Activated T-cell treated with anti-CD3 and anti-CD28 coated beads, Interleukin-2, amount 50 U/mL, for 72 hours (primary cell): ENCODE measurements at places on chromosomes 3 and 15.

GRCh38 chr3:23240171-23240785 lies 37.2 kb downstream of the UBE2E2 start:
- DNase-seq, result no peak
- peaks cover 23% of the 10 kb centered on the region for H3K4me1 ChIP-seq
- no peak overlapping the region for H3K27ac ChIP-seq
- H3K36me3 ChIP-seq, result no peaks in the 10 kb centered on the region
- no peaks in the 10 kb centered on the region for H3K27me3 ChIP-seq

- peaks cover 25% of the 10 kb centered on the region for H3K27me3 ChIP-seq
- no peak overlapping the region for H3K4me3 ChIP-seq
- H3K27ac ChIP-seq, result no peak overlapping the region
- H3K36me3 ChIP-seq, result no peaks in the 10 kb centered on the region
- no peak for DNase-seq
Observed at GRCh38 chr15:100689131-100689899, 86.9 kb downstream of the ASB7 start.

GRCh38 chr3:19576343-19576742 lies 357.7 kb downstream of the EFHB start:
- H3K36me3 ChIP-seq, result no peaks in the 10 kb centered on the region
- H3K4me1 ChIP-seq, result no peaks in the 10 kb centered on the region
- no peaks in the 10 kb centered on the region for H3K27me3 ChIP-seq
- H3K4me3 ChIP-seq, result no peak overlapping the region
- H3K27ac ChIP-seq, result no peak overlapping the region

GRCh38 chr3:131072099-131072559 lies 45.5 kb downstream of the NEK11 start:
- H3K4me1 ChIP-seq, result peaks cover 11% of the 10 kb centered on the region
- no peaks in the 10 kb centered on the region for H3K27me3 ChIP-seq
- no peaks in the 10 kb centered on the region for H3K36me3 ChIP-seq
- no peak overlapping the region for H3K4me3 ChIP-seq

GRCh38 chr15:90037961-90038631 lies 37.0 kb downstream of the ZNF710 start:
- DNase-seq, result peak; percentile 77
- peak overlapping the region; percentile 77 for H3K4me3 ChIP-seq
- H3K4me1 ChIP-seq, result peaks cover 86% of the 10 kb centered on the region
- no peaks in the 10 kb centered on the region for H3K27me3 ChIP-seq
- peak overlapping the region; percentile 95 for H3K27ac ChIP-seq

DNA sequence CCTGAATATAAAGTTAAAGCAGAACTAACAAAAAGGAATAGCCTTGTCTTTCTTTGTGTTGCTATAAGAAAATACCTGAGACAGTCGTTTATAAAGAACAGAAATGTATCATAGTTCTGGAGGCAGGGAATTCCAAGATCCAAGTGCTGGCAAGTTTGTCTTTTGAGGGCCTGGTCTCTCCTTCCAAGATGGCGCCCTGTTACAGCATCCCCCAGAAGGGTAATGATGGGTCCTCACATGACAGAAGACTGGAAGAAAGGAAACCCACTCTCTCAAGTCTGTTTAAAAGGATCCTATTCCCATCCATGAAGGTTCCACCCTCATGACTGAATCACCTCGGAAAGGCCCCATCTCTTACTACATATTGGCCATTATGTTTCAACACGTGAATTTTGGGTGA lies 435.1 kb downstream of the MAGI1 start:
- DNase-seq, result no peak
- no peaks in the 10 kb centered on the region for H3K27me3 ChIP-seq
- no peak overlapping the region for H3K27ac ChIP-seq
- no peak overlapping the region for H3K4me3 ChIP-seq
- H3K36me3 ChIP-seq, result no peaks in the 10 kb centered on the region
- no peaks in the 10 kb centered on the region for H3K4me1 ChIP-seq

- peak overlapping the region; percentile 10 for H3K4me3 ChIP-seq
- H3K36me3 ChIP-seq, result peaks cover 40% of the 10 kb centered on the region
- H3K27me3 ChIP-seq, result no peaks in the 10 kb centered on the region
- H3K4me1 ChIP-seq, result peaks cover 41% of the 10 kb centered on the region
Observed at GRCh38 chr3:69059688-69060087, 7.6 kb upstream of the TMF1 start.

DNA sequence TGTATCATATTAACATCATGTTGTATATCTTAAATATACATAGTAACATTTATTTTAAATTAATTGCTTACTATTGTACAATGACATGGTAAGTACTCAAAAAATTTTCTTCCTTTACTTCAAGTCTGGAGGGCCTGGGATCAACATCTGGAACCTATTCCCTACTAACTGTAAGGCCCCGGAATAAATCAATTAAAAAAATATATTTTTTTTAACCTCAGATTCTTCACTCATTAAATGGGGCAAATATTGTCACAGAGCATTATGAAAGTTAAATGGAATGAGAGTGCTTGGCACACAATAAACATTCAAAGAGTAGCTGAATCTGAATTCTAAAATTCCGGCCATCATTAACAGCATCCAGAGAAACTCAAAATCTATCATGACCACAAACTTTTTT lies 16.5 kb downstream of the GSK3B start:
- no peak overlapping the region for H3K27ac ChIP-seq
- H3K36me3 ChIP-seq, result peaks cover 26% of the 10 kb centered on the region
- H3K27me3 ChIP-seq, result no peaks in the 10 kb centered on the region
- peaks cover 65% of the 10 kb centered on the region for H3K4me1 ChIP-seq

DNA sequence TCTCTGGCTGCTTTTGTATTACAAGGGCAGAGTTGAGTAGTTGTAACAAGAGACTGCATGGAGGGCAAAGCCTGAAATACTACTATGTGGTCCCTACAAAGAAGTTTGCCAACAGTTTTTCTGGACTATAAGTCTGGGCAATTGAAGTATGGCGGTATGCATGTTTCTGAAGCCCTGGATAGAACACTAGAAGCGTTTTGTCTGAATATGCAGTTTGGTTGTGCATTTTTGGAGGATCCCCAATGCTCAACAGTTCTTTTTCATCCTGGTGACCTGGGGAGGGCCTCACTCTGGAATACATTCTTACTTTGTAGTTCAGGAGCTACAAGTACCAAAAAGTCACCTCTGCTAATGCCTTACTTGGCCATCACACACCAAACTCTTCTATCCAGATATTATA lies 29.6 kb downstream of the SH3GL3 start:
- H3K27me3 ChIP-seq, result peaks cover 6% of the 10 kb centered on the region
- no peak overlapping the region for H3K4me3 ChIP-seq
- no peak for DNase-seq
- no peak overlapping the region for H3K27ac ChIP-seq

- no peak overlapping the region for H3K4me3 ChIP-seq
- peaks cover 22% of the 10 kb centered on the region for H3K4me1 ChIP-seq
- no peaks in the 10 kb centered on the region for H3K27me3 ChIP-seq
- DNase-seq, result no peak
Observed at GRCh38 chr15:99729920-99730319, 3.3 kb downstream of the LYSMD4 start.

- H3K4me1 ChIP-seq, result peaks cover 37% of the 10 kb centered on the region
- H3K27me3 ChIP-seq, result no peaks in the 10 kb centered on the region
- H3K36me3 ChIP-seq, result no peaks in the 10 kb centered on the region
- H3K27ac ChIP-seq, result peak overlapping the region; percentile 66
- H3K4me3 ChIP-seq, result peak overlapping the region; percentile 12
- DNase-seq, result no peak
Observed at GRCh38 chr3:31926543-31926942, 54.5 kb downstream of the OSBPL10 start.

DNA sequence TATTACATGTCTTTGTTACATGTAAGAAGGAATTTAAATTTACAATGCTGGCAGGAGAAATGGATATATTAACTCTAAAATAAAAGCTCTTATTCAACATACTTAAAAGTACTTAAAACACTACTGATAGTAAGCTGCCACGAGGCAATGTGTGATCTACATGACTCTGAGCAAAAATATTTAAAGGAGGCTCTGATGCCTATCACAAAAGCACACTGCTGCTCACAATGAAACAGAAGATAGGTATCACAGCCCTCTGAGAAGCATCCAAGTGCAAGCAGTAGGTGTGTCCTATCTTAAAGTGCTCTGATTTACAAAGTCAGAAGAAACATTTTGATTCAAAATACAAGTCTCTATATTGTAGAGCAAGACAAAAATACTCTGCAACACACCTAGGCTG lies 371.2 kb upstream of the WNT5A start:
- no peak overlapping the region for H3K4me3 ChIP-seq
- DNase-seq, result no peak
- H3K27ac ChIP-seq, result no peak overlapping the region
- no peaks in the 10 kb centered on the region for H3K27me3 ChIP-seq
- no peaks in the 10 kb centered on the region for H3K36me3 ChIP-seq
- no peaks in the 10 kb centered on the region for H3K4me1 ChIP-seq

GRCh38 chr3:145429546-145429945 lies 731.4 kb downstream of the PLOD2 start:
- H3K4me1 ChIP-seq, result no peaks in the 10 kb centered on the region
- H3K36me3 ChIP-seq, result no peaks in the 10 kb centered on the region
- no peak overlapping the region for H3K4me3 ChIP-seq
- H3K27ac ChIP-seq, result no peak overlapping the region

DNA sequence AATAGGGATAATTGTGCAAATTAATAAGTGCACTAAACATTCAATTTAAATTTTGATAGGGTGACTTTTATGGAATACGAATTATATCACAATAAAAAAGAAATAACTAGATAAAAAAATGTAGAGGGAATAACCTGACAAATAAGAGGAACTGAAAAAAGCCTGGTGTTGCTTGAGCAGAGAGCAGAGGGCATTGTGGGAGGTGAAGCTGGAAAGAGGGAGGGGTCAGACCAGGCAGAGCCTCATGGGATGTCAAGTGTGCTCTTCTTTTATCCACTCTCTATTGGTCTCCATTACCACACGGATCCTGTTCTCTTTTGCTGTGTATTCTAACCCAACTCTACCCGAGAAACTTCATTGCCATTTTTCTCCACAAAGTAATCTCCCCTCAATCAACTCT lies 264.0 kb upstream of the CRBN start:
- H3K27ac ChIP-seq, result no peak overlapping the region
- H3K4me3 ChIP-seq, result no peak overlapping the region
- H3K4me1 ChIP-seq, result no peaks in the 10 kb centered on the region

- no peak overlapping the region for H3K27ac ChIP-seq
- H3K4me3 ChIP-seq, result no peak overlapping the region
- H3K4me1 ChIP-seq, result no peaks in the 10 kb centered on the region
- no peak for DNase-seq
- peaks cover 18% of the 10 kb centered on the region for H3K27me3 ChIP-seq
- no peaks in the 10 kb centered on the region for H3K36me3 ChIP-seq
Observed at GRCh38 chr15:48112242-48112641, 8.5 kb upstream of the SLC24A5 start.

DNA sequence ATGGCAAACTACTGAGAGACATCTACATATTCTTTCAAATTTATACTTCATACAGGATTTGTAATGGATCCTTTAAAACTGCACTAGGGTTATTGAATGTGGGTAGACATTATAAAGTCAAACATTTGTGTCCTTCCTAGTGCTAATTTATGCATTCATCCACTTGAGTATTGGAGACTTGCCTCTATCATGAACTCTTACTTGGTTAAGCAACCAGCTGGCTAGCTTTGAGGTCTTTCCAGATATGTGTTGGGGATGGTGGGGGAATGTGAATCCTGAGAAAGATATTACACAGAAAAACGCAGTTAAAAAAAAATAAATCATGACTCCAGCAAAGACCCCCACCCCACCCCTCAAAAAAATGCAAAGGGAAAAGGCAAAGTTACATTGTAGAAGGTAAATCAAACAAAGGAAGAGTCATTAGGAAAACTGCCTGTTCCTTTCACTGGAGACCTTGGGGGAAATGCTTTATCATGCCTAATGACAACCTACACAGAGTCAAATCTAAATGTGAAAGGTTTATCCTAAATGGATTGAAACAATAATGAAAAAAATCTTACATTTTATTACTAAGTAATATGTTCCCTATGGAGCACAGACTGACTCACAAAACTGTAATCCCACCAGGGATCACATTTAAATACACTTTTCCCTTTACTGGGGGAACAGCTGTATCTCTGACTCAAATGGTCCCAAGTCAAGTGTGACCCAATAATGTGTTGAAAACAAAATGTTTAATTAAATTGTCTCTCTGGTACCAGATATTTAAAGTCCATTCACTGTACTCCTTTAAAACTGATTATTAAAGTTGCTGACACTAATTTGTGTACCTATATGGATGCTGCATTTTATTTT lies 522.3 kb downstream of the ROBO1 start:
- H3K36me3 ChIP-seq, result no peaks in the 10 kb centered on the region
- no peaks in the 10 kb centered on the region for H3K4me1 ChIP-seq
- no peak for DNase-seq
- H3K27ac ChIP-seq, result no peak overlapping the region
- no peaks in the 10 kb centered on the region for H3K27me3 ChIP-seq
- H3K4me3 ChIP-seq, result no peak overlapping the region

- H3K27ac ChIP-seq, result no peak overlapping the region
- H3K36me3 ChIP-seq, result no peaks in the 10 kb centered on the region
- H3K4me1 ChIP-seq, result peaks cover 30% of the 10 kb centered on the region
- DNase-seq, result no peak
- no peak overlapping the region for H3K4me3 ChIP-seq
Observed at GRCh38 chr15:74664028-74664616, 31.7 kb downstream of the EDC3 start.

DNA sequence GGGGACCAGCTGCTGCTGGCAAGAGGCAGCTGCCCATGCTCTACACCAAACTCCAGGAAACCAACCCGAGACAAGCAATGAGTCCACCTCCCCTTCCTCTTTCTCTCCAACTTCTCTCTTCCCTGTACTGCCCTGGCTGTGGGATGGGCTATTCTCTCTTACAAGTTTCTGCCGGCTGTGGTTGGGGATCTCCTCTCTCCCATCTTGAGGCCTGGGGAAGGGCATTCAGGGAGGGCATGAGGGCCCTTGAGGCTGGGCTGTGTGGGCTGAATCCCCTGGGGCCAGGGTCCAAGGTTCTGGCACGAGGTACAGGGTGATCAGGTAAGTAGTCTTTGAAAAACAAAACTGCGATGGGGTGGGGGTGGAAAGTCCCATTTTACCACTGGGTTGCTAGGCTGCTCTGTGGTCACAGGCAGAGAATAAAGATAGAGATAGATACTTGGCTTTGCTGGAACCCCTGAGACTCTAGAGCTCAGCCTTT lies 32.3 kb upstream of the CTSH start:
- no peak overlapping the region for H3K27ac ChIP-seq
- peak overlapping the region; percentile 45 for H3K4me3 ChIP-seq
- H3K4me1 ChIP-seq, result peaks cover 13% of the 10 kb centered on the region
- peaks cover 6% of the 10 kb centered on the region for H3K27me3 ChIP-seq
- no peak for DNase-seq

- peak; percentile 77 for DNase-seq
- no peaks in the 10 kb centered on the region for H3K27me3 ChIP-seq
- peaks cover 74% of the 10 kb centered on the region for H3K4me1 ChIP-seq
- H3K27ac ChIP-seq, result peak overlapping the region; percentile 38
Observed at GRCh38 chr15:31399544-31400171, 73.0 kb downstream of the KLF13 start.

DNA sequence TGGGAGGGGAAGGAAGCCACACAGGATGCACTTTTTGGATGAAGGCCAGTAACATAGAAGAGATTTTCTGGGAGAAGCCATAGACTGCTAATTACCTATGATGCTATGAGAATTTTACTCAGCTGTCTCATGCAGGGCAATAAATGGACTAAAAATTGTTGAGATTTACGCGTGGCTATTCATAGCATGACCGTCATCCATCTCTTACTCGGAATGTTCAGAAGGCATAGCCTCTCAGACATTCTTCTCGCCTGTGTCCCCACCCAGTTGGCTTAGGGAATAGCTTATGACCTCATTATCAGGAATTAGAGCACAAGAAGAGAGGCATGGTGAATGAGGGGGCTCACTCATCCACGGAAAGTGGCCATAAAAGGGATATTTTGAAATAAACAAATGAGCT lies 107.9 kb upstream of the ATP10A start:
- no peaks in the 10 kb centered on the region for H3K36me3 ChIP-seq
- peaks cover 16% of the 10 kb centered on the region for H3K27me3 ChIP-seq
- H3K4me1 ChIP-seq, result no peaks in the 10 kb centered on the region
- no peak overlapping the region for H3K27ac ChIP-seq
